Renal cortex interstitium (tissue), 15 donors: ENCODE measurements at places on chromosomes 1 and 21. TPM values are rescaled to one million over a fixed set of nuclear protein-coding genes. Genes with fewer than 3 reads are reported as not detected.

- DNase-seq = no peak
These were observed 863 bp upstream of the NUF2 start for GRCh38 chr1:163320891-163321290.

- DNase-seq = no peak
These were observed 144.0 kb upstream of the CXADR start for GRCh38 chr21:17368748-17369363.

DNA sequence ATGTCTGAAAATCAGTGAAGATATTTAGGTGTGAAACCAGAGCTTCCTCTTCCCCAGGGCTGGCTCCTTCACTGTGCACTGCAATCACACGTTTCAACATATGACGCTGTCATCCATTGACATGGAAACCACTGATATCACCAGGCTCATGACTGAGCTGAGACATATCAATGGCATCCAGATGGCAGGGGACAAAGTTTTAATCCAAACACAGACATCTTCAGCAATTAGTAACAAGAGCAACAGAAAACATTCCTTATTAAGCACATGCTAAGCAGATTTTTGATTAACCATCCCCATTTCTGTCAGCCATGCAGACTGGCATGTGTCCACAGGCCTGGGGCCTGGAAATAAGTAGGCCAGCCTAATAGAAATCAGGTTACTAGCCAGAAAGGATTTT, 108.0 kb upstream of the ADAR start:
- DNase-seq = no peak

GRCh38 chr1:1782399-1783221, 4.3 kb upstream of the NADK start:
- no peak for DNase-seq

DNA sequence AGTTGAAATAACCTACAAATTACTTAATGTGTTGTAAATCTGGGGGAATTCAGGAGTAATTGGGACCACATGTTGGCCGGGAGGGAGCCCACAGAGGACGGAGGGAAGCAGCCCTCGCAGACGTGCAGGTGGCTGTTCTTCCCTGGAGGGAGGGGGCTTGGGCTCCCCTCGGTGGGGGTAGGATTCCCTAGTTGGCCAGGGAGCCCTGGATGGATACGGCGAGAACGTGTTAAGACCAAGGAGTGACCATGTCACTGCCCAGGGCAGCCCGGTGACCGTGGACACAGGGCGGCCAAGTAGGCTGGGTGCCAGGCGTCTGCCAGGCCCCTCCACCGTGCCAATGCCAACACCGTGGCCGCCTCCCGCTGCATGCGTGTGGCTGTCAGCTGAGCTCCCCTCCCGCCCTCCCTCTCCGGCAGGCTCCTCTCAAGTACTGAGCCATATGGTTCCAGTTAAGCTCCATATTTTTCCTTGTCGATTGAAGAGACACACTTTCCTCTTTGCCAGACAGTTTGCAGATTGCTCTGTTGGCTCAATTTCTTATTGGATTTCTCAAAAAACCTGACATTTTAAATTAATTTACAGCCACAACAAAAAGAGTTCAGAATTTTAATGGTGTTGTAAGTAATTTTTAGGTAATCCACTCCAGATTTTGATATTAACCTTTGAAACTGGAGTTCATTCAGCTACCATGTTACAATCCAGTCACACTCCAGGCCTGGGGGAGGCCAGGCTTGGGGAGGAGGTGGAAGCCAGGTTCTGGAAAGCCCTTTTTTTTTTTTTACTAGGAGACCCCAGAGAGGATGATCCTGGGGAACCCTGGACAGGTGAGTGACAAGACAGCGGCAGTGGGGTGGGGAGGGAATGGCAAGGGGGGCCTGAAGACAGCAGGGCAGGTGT, 71.2 kb downstream of the CASZ1 start:
- DNase-seq = peak; percentile 60

Gene OR2L8
- not detected for polyA plus RNA-seq

Gene NGF
- polyA plus RNA-seq = 2.1 TPM

DNA sequence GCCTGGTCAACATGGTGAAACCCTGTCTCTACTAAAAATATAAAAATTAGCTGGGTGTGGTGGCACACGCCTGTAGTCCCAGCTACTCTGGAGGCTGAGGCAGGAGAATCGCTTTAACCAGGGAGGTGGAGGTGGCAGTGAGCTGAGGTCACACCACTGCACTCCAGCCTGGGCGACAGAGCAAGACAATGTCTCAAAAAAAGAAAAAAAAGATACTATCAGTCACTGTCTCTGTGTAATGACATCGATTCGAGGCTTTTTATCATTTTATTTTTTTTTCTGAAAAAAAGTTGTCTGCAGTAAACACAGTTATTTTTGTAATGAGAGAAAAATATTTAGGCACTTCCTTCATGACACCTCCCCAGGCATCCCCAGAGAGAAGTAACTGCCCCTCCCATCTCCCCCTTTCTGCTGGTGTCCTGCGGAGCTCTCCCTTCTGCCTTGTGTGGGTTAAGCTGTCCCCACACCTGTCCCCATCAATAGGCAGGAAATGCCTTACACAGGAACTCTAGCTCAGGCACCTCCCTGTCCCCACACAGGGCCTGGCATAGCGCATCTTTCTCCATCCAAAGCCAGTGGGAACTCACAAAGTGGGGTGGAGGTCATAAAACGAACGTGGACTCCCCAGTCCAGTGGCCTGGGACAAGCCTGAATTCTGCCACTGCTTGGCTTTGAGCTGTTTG, 132.0 kb downstream of the SYF2 start:
- DNase-seq = no peak

DNA sequence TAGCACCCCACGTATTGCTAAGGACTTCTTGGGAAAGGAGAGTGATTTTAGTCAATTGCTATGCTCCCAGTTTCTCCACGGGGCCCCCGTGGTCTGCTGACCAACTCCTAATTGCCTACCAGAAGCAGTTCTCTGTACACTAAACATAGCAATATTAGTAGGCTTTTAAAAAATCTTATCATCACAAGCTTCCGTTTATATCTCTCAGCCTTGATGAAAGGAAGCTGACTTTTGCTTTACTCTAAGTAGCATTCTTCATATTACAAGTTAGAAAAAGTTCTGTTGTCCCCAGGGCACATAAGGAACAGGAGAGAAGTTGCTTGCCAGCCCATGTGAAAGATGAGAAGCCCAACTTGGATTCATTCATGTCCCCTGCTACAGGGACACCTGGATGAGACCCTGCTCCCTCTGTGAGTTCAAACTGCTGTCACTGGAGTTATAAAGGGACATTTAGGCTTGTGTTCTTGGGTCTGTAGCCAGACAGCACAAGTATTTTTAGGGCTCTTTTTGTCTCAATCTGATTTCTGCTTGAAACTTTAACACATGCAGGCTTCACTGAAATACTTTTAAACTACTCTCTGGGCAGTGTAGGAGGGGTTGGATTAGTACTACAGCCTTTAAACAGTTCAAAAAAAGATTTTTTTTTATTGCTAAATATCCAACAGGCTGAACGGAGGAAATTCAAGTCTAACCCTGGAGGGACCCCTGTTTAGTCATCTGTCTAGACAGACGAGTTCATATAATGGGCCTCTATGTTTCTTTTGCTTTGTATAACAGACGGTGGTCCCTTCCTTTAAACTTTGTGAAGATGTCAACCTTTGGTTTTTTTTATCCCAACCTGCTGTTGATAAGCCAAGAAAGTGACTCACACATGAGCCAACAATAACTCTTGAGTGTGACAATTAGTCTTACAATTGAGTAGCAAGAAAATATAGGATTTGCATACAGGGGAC, 29.5 kb downstream of the TGFB2 start:
- DNase-seq = no peak

GRCh38 chr1:197305925-197306324, 37.9 kb downstream of the CRB1 start:
- DNase-seq = no peak

- DNase-seq = peak; percentile 39
These were observed 32.3 kb downstream of the AGT start for GRCh38 chr1:230681599-230681998.

DNA sequence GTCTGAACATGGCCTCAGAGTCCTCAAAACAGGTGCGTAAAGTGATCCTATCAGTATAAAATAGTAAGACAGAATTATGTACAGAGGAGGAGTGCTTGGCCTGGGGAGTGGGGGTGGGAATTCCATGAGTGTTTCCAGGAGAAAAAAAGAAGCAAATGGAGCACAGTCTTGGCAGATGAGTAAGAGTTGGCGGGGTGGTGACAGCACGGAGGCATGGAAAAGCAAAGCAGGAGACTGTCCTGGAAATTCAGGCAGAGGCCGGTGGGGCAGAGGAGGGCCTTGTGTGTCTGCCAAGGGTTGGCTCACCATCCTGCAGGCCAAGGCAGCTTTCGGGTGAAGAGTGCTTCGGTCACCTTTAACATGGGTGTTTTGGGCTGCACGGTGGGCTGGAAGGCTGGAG, 63.4 kb downstream of the OPTC start:
- DNase-seq = no peak

DNA sequence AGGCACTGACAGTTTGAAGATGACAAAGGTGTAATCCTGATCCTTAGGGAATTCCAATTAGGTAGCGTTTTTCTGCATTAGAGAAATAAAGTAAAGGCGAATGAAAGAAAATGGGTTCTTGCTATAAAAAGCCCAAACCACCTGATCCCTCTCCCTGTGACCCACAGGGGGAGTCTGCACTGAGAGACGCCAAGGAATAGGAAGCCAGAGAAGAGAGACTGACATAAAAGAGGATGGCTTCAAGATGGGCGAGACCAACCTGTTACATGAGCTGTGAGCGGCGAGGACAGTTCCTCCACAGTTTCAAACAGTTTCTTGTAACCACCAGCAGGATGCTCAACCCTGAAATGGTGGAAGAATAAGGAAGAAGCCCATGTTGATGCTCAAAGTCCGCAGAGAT, 1.4 kb downstream of the RPE65 start:
- no peak for DNase-seq

Gene SLFNL1
- 0.23 TPM for polyA plus RNA-seq

DNA sequence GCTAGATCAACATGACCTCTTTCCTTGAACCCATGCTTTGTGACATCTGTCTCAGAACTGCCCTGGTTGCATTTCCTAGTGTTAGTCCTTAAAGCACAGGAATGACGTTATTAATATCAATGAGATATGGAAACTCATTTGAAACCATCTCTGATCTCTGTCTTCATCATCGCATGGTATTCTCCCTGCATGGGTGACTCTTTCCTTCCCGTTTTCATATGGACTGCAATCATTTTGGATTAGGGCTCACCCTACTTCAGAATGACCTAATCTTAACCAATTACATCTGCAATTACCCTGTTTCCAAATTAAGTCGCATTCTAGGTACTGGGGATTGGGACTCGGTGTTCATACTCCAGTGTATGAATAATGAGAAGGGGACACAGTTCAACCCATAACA, 41.7 kb upstream of the DISC1 start:
- no peak for DNase-seq

DNA sequence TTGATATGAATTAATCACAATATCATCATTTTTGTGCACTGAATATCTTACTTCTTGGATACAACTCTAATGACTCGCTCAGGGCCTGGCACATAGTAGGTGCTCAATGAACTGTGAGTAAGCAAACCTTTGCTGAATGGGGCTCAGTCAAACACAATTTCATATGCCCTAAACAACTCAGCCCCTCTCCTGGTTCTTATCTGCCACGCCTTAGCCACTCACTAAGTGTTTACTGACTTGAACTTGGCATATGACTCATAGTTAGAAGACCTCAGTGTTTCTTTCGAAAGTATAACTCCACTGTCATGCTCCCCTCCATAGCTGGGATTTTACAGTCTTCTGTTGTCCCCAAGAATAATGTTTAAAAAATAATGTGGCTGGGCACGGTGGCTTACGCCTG, 4.8 kb upstream of the IFNLR1 start:
- no peak for DNase-seq

GRCh38 chr1:82948386-82948785, 1050.5 kb downstream of the TTLL7 start:
- no peak for DNase-seq

Gene SLC44A5
- polyA plus RNA-seq = 9.9 TPM

- DNase-seq = no peak
These were observed 39.0 kb upstream of the MYSM1 start for GRCh38 chr1:58738876-58739275.

- no peak for DNase-seq
These were observed 475 bp upstream of the RPL5 start for GRCh38 chr1:92831368-92831761.

Gene SLC45A3
- 8.9 TPM for polyA plus RNA-seq
